ENCODE measurements at places on chromosomes 2 and 18.

DNA sequence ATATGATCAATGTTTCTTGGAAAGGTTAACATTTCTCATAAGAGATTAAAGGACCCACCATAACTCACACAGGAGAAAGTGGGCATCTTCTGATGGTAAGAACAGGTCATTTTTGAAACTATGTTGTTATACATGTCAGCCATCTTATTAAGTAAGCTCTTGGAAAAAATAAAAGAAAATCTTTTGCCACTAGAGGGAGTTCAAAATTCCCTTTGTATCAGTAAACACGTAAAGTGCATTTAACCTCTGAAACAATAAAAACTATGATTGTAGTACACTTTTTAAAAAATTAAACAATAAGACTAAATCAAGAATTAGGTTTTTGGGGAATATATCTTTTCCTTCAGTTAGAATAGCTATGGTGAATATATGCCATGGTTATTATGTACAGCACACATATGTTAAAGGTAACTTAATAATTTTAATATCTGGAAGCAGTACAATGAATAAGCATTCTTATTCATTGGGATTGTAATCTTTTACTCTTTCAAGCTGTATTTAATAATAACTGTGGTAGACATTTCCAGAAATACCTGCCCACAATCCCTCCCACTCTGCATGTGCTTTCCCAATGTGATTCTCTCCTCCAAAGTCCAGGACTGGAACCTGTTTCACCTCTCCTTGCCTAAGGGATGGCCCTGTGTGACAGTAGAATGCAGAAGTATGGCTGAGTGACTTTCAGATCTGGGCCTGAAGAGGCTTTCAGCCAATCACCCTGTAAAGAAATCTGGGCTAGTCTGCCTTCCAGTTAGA is 64.2 kb downstream of the RBMS1 start:
- no peak for DNase-seq

DNA sequence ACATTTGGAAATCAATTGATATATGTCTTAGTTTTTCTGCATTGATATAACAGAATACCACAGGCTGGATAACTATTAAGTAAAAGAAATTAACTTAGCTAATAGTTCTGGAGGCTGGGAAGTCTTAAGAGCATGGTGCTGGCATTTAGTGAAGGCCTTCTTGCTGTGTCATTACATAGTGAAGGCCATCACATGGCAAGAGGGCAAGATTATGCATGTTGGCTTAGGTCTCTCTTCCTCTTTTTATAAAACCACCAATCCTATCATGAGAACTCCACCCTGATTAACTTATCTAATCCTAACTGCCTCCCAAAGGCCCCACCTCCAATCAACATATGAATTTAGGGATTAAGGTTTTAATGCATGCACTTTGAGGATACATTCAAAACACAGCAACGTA is 225.5 kb upstream of the VRK2 start:
- DNase-seq = no peak

DNA sequence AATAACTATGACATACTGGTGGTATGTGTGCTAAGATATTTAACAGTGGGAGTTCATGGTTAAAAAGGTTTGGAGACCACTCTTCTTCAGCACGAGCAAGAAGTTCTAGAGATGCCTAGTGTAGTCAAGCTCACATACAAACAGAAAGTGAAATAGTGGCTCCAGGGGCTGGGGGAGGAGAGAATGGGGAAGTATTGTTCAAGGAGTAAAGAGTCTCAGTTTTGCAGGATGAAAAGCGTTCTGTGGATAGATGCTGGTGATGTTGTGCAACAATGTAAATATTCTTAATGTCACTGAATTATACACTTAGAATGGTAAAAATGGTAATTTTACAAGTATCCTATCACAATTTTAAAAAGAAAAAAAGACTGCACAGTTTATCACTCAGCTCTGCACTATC is 29.0 kb upstream of the EPAS1 start:
- DNase-seq = no peak

- DNase-seq = no peak
Measured at GRCh38 chr2:85277416-85278158, 50.2 kb downstream of the TGOLN2 start.

GRCh38 chr2:122186761-122187222 is 431.3 kb downstream of the TSN start:
- DNase-seq = no peak

GRCh38 chr18:48612917-48613316 is 74.1 kb downstream of the CTIF start:
- no peak for DNase-seq

GRCh38 chr18:28136071-28136470 is 40.9 kb downstream of the CDH2 start:
- no peak for DNase-seq

DNA sequence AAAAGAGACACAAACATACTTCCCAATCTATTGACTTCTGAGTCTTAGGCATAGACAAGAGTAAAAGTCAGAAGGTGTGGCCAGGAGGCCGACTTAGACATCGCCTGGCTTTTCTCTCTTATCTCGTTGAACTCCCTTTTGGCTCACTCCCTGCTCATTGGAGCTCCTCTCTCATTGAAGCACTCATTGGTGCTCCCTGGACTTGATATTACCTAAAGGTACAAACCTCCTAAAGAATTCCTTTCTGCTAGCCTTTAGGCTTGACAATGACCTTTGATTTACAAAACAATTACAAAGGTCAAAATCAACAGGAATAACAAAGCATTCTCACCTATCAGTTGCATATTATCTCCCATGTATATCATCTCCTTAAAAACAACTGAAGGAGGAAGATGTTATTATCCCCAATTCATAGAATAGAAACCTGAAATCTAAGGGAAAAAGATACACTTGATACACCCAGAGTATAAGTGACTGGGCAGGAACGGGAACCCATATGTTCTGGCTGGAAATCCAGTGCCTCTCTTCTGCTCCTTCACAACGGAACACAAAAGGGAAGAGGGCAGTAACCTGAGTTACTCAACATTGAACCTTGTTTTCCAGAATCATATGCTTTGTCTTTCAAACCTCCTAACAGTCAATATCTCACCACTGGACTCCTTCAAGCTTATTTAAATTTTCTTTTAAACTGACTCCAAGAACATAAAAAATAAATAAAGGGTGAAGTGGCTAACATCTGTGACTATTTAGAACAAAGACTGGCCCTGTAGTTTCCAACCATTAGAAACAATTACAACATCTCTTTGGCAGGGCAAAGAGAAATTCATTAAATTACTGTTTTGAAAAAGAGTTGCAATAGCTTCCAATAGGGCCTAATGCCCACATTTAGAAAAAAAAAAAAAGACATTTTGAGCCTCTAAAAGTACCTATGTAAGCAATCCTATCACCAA is 1247.9 kb downstream of the LRP1B start:
- DNase-seq = no peak

DNA sequence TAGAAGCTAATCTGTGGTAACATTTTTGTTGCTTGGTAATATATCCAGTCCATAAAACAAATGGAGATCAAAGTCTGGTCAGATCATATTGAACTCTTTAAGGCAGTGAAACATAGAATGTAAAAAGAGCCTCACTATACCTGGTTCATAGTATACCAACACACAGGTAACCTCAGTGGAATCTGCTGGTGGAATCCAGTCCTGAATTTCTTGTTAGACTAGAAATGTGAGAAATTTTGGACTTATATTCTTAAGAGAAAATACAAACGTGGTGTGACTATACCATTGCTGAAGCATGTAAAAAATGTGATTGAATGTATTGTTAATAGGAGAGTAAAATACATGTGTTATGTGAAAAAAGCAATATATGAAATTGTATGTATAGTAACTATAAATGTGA is 46.1 kb upstream of the GRHL1 start:
- no peak for DNase-seq

DNA sequence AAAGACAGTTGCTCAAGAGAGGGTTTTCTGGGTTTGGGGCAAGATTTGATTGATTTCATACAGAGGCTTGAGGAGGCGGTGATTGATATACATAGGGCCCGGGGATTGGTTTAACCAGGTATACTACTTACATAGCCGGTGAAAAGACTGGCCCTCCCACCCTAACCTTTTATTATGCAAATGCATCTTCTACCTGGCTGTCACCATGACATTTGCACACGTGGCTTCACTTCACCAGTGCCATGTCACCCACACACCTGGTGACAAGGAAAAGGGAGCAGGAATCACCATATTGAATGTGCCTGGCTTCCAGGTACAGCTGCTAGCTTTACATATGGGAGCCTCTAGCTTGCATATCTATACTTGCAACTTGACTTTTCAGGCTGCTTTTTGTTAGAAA is 9.7 kb downstream of the ERMN start:
- DNase-seq = no peak

GRCh38 chr18:76412818-76413565 is 82.0 kb downstream of the ZNF516 start:
- no peak for DNase-seq

DNA sequence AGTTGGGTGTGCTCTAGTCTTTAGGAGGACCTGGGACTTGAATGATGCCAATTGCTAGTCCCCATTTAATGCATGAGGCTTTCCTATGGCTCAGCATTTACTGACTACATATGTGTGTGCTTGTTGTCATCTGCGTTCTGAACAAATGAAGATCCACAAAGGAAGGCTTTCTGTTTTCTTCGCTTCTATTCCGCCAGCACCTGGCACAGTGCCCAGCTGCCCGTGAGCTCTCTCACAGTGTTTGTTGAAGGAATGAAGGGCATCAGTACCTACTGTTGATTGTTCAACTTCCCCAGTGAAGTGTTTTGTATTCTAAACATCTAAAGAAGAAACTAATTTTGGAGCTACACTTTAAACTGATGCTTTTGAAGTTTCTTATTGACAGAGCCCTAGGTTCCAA is 122.4 kb upstream of the LINC00305 start:
- DNase-seq = no peak

DNA sequence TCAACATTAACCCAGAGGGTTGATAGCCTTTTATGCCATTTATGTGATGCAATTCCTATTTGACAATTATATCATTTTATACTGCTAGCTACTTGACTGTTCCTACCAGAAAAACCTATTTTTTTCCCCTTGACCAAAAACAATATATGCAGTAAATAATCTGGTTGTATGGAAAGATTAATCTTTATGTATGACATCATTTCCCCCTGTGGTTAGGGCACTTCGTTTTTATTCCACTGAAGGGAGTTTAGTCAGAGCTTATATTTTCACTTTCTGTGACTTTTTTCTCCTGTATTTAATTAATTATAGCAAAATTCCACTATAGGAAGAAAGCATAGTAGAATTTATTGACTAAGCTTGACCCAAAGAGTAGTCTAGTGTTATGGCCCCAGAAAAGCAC is 107.6 kb downstream of the HAUS1 start:
- DNase-seq = no peak

DNA sequence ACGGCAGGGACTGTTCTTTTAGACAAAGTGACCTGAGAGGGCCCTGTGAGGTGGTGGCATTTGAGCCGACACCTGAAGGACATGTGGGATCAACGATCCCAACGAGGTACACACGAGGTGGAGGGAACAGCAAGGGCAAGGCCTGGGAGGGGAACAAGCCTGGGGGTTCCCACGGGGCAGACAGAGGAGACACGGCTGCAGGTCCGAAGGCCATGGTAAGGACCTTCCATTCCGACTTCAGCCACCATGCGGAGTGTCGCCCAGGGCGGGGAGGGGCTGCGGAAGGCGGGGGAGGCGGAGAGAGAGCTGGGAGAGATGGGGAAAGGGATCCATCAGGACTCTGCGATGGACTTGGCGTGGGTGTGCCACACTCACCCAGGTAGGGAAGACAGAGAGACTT is 151.8 kb downstream of the HDAC4 start:
- no peak for DNase-seq

GRCh38 chr2:126600742-126601141 is 55.2 kb upstream of the GYPC start:
- no peak for DNase-seq

DNA sequence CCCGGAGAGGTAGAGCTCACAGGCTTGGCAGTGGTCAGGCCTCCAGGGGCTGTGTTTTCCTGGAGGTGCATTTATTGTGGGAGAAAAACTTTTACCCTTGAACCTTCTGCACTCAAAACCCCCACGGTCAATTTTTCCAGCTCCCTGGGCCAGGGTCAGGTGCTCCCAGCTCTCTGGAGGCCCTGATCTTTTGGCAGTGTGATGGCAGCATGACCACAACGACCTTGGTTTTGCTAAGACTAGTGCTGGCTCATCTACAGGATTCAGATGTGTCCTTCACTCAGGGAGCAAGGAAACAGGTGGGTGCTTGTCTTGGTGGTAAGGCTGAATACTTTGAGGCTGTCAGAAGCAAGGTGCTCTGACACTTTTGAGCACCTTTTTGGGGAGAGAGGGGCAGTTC is 92.3 kb downstream of the CCDC93 start:
- no peak for DNase-seq

DNA sequence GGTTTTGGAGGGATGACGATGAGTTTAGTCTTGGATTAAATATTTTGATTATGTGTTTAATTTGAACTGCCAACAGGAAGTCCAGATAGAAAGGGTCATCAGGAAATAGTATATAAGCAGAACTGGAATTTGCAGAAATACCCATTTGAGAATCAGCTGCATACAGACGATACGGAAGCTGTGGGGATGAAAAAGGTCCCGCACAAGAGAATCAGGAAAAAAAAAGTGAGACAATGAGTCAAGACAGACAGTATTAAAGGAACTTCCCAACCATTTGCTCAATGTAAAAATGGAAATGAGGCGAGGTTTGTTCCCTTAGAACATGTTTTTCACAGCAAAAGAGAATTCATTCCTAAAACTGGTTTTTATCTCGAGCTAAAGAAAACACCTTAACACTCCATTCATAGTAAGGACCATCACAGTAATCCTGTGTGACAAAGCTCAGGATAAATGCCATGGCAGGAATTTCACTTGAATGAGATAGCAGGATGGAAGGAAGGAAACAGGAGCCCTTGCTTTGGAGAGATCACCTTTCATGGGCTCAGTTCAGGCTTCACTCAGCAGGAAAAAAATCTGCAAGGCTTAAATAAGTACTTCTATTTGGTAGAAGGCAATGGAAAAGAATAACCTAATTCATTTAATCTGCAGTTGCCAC is 29.3 kb downstream of the BCL2 start:
- DNase-seq = no peak

GRCh38 chr2:241865957-241866789 is 3.4 kb upstream of the RTP5 start:
- DNase-seq = no peak

GRCh38 chr2:172373766-172374165 is 53.6 kb upstream of the ITGA6 start:
- DNase-seq = no peak

GRCh38 chr2:178256382-178257042 is 62.2 kb downstream of the OSBPL6 start:
- DNase-seq = no peak

- DNase-seq = no peak
Measured at GRCh38 chr2:1556776-1557466, 143.7 kb downstream of the TPO start.
